NCI-H345 (cell line): ENCODE measurements at places on chromosomes 1 and 21.
A peak's percentile ranks its signal among the peaks of the same experiment; 100 is the strongest.

DNA sequence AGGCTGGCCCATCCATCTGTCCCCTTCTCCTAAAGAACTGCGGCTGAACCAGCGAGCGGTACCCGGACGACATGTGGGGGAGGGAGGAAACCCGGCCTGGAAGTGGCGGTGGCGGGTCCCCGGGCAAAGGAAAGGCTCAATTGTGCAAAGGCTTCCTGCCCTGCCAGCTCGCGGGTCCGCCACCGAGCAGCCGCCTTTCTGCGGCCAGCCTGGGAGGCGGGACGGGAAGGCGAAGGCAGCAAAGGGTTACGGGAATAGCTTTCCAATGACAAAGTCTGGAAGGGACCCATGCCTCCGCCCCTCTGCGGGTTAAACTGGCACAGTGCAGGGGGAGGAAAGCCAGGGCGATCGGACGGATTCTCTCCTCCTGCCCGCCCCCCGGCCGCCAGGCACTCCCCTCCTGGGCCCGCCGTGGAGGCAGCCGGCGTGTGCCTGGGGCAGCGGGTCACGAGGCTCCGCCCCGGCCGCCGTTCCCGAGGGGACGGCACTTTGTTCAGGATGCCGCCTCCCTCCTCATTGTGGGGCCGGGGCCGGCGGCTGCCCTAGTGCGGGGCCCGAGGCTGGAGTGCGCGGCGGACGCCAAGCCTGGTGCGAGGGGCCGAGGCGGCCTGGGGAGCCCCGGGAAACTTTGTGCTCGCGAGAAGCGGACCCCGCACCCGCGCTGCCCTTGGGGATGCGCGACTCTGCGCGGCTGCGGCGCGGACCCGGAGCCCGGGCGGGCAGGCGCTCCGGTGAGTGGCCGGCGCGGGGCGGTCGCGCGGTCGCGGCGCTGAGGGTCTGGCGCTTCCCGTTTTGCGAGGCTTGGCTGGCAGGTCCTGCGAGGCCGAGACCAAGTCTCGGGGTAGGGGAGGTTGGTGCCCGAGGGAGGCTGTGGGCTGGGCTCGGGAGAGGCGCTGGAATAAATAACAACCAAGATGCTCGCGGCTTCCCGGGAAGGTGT is at the start of gene NAV1:
Gene NAV1, plus strand, starts transcription at position 516 of the 940 bp plus-strand sequence. CDS start 83,758 bp downstream, outside the sequence.
- DNase-seq, result peak; percentile 72

GRCh38 chr1:160625725-160626498 is 20.9 kb downstream of the SLAMF1 start:
- DNase-seq, result no peak

- DNase-seq, result no peak
These were observed 8.8 kb upstream of the ID3 start for GRCh38 chr1:23567996-23568607.

DNA sequence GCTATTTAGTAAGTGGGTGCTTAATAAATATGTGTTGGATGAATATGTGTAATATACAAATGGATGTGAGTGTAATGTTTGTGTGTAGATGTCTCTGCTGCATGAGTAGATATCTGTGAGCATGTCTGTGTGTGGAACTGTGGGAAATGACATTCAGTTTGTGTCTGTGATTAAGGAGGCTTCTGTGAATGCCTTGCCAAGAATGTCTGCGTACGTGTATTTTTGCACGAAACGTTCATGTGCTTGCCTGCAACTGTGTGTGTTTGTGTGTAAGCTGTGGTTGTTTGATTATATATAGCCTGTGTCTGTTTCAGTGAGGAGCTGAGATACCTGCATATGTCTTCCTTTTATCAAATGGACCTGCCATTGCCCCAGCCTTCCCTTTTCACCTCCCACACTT is 13.8 kb downstream of the DMBX1 start:
- no peak for DNase-seq

GRCh38 chr21:15517394-15517793 is 212.4 kb upstream of the USP25 start:
- DNase-seq, result no peak

DNA sequence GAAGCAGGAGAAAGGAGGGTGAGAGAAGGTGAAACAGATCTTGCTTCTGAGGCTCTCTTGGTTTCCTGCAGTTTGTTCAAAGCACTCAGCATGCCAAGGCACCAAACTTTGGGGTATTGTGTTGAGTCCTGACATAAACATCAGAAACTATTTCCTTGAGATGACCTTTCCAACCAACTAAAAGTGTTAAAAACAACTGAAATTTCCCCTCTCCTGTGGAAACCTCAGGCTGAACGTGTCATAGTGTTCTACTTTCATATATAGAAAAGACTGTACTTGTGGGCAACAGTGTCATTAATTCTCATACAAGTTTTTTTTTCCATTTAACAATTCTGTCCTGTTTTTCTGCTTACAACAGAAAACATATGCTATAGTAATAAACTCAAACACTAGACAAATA is 6.3 kb upstream of the LYST start:
- DNase-seq, result no peak

DNA sequence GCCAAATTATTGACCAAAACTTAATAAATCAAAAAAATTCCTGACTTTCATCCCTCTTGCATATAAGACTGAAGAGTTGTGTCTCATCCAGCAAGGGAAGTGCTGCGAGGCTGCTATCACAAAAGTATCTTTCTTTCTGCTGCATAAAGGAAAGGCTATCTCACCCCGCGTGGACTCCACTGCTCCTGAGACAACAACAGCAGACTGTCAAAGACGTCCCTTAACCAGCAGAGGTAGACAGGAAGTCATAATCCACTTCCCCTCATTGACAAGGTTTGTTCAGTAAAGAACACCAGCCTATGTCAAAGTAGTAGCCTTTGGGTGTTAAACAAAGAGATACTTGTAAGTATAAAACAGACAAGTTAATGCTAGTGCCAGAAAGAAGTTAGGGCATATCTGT is 29.4 kb downstream of the VPS26C start:
- DNase-seq, result no peak

GRCh38 chr1:9942399-9942938 is 722 bp downstream of the LZIC start:
- DNase-seq, result peak; percentile 19

GRCh38 chr1:245575710-245576109 is 420.9 kb downstream of the KIF26B start:
- DNase-seq, result no peak

- no peak for DNase-seq
These were observed 1302.1 kb upstream of the ADGRL2 start for GRCh38 chr1:80498673-80499072.

DNA sequence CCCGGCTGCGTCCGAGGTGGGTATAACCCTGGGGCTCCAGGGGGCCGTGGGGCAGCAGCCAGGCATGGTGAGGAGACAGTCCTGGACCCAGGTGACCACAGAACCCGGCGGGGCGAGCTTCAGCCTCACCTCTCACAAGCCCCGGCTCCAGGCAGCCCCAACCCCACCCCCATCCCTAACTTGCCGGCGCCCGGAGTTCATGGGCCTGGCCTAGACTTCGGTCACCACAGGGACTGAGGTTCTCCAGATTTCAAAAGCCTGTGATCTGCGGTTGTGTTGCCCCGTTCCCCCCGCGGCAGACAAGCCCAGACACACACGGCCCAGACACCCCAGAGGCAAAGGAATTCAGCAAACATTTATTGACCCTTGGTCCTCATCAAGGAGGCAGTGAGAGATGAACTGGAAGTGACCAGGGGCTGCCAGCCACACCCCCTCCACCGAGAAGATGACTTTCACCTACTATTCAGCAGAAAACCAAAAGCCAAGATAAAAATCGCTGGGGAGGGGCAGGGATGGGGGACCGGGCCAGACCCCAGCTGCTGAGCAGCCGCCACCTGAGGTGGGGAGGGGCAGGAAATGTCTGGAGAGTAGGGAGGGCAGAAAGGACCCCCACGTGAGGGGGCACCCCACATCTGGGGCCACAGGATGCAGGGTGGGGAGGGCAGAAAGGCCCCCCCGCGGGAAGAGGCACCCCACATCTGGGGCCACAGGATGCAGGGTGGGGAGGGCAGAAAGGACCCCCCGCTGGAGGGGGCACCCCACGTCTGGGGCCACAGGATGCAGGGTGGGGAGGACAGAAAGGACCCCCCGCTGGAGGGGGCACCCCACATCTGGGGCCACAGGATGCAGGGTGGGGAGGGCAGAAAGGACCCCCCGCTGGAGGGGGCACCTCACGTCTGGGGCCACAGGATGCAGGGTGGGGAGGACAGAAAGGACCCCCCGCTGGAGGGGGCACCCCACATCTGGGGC is 3.9 kb downstream of the HES4 start:
- DNase-seq, result no peak

GRCh38 chr21:29386803-29387202 is 88.1 kb downstream of the BACH1 start:
- DNase-seq, result no peak

- no peak for DNase-seq
These were observed 56.4 kb downstream of the TGFB2 start for GRCh38 chr1:218401441-218401997.

GRCh38 chr1:91635763-91636162 is 135.1 kb downstream of the CDC7 start:
- no peak for DNase-seq

DNA sequence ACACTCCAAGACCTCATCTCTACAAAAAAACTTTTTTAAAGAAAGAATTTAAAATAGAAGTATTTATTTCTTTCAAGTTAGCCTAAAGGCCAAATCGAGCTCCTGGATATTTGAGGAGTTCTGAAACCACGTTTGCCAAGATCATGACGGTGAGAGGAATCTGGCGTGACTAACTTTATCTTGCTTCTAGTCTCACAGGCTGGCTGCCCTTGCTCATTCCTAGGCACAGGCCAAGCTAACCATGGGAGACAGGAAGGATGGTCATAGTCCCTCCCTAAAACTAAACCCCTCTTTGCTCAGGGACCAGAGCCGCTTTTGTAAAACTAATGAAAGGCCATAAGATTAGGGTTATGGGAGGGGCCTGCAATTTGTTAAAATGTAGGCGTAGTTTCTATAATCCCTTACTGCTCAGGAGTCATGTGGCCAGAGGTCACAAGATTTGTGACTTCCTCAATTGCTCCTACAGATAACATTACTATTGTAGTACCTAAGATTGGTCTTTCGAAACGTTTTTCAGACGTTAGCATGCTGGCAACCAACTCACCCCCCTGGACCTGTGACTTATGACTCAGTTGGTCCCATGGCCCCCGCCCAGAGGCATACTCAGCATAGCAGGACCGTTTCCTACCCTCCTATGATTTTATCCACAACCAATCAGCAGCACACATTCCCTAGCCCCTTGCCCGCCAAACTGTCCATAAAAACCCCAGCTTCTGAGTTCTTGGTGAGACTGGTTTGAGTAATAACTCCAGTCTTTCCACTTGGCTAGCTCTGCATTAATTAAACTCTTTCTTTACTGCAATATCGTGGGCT is 425.0 kb downstream of the SMYD3 start:
- DNase-seq, result no peak

DNA sequence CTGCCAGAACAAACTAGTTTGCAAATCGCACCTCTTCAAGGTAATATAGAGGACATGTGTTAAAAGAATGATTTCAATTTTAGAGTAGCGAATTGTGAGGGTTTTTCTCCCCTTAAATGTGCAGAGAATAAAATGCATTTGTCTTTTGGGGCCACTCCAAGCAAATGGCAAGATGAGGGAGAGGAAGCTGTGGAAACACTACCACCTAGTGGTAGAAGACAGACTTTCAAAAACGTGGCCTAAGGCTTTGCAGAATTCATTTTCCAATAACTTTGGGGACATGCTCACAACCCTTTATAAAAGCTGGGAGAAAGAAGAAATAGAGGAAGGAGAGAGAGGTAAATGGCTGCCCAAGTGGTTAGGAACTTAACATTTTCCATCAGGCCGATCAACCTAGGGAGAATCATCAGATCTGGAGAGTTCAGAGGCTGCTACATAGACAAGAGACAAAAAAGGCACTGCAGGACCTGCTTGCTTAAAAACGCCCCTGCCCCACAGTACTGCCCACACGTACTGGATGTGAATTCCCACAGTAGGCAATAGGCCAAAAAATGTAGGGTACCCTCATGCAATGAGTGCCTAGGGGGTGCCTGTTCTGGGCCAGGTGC is 15.7 kb upstream of the RCAN1 start:
- DNase-seq, result peak; percentile 76

DNA sequence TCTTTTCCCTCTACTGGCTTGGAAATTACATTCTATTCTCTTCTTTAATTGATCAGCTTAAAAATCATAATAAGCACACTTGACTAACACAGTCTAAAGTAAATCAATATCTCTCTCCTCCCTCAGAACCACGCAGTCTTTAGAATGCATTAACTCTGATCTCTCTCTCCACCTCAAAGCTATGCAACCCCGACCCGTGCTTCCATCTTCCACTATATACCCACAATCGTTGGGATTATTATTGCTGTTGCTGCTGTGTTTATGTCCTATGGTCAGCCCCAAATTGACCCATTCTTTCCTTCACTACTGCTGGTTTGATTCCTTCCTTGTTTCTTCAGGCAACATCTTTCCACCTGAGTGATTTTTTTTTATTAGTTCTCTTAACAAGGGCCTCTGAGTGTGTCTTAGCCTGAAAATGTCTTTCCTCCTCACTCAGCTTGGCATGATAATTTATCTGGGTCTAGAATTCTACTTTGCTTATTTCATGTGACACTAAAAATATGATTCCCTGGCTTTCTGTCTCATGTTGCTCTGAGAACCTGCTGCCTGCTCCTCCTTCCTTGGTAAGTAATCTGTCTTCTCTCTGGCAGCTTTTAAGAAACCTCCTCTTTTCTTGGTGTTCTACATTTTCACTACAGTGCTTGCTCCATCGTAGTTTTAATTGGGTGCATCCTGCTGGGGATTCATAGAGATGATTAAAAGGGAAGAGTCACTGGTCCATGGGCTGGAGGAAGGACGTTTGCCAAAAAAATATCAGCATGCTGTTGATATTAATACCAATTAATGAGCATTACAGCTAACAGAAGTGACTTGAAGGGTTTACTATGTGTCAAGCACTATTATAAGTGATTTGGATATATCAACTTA is 472.2 kb downstream of the MATN1 start:
- no peak for DNase-seq

- DNase-seq, result no peak
These were observed 6.5 kb upstream of the GLRX2 start for GRCh38 chr1:193111641-193112090.

GRCh38 chr21:31198575-31198974 is 145.5 kb downstream of the TIAM1 start:
- DNase-seq, result peak; percentile 66

DNA sequence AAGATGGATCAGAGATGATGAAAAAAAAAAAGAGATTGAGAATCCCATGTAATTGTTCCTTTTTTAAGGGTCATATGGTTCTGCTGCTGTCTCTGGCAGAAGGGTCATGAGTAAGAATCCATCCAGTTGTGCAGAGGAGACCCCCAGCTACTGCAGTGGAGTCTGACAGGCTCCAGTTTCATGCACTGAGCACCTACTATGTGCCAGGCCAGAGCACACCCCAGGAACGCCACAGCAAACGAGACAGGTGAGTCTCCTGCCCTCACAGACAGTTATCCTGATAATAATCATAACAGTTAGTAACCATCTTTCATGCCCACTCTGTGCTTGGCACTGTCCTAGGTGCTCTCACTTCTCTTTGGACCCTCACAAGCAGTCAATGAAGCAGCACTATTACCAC is 420.0 kb downstream of the MATN1 start:
- DNase-seq, result no peak

- DNase-seq, result no peak
These were observed 106.5 kb upstream of the COL24A1 start for GRCh38 chr1:86263101-86263500.
